Lower lobe of right lung (tissue), 2 donors: ENCODE measurements at places on chromosomes 6 and 20. TPM values are rescaled to one million over a fixed set of nuclear protein-coding genes. Genes with fewer than 3 reads are reported as not detected.

The LY6G6C gene
- not detected for total RNA-seq

- H3K4me1 ChIP-seq: no peaks in the 10 kb centered on the region
- H3K36me3 ChIP-seq: no peaks in the 10 kb centered on the region
- no peak overlapping the region for H3K4me3 ChIP-seq
- H3K27ac ChIP-seq: no peak overlapping the region
- no peak for DNase-seq
Measured at GRCh38 chr20:57774951-57775350, 65.1 kb upstream of the PMEPA1 start.

DNA sequence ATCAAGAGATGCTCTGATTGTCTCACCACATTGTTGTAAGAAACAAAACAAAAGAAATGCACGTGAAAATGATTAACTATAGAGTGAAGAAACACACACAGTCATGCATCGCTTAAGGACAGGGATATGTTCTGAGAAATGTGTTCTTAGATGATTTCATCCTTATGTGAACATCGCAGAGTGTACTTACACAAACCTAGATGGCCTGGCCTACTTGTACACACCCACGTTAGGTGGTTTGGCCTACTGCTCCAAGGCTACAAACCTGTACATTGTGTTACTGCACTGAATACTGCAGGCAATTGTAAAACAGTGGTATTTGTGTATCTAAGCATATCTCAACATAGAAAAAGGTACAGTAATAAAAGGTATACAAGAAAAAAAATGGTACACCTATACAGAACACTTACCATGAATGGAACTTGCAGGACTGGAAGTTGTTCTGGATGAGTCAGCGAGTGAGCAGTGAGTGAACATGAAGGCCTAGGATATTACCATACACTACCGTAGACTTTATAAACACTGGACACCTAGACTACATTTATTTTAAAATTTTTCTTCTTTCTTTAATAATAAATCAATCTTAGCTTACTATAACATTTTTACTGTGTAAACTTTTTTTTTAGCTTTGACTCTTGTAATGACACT, 48.6 kb downstream of the FKBP5 start:
- H3K27ac ChIP-seq: no peak overlapping the region
- H3K27me3 ChIP-seq: no peaks in the 10 kb centered on the region
- no peak for DNase-seq
- H3K36me3 ChIP-seq: peaks cover 96% of the 10 kb centered on the region
- H3K4me1 ChIP-seq: peaks cover under 1% of the 10 kb centered on the region
- no peak overlapping the region for H3K4me3 ChIP-seq

The COL9A3 gene
- total RNA-seq: 0.89 TPM

GRCh38 chr6:56393615-56394612, 146.5 kb upstream of the COL21A1 start:
- H3K27me3 ChIP-seq: no peaks in the 10 kb centered on the region
- DNase-seq: no peak
- H3K4me3 ChIP-seq: no peak overlapping the region
- H3K27ac ChIP-seq: no peak overlapping the region
- H3K4me1 ChIP-seq: no peaks in the 10 kb centered on the region
